ENCODE measurements at places on chromosomes 7 and 10. TPM values are rescaled to one million over a fixed set of nuclear protein-coding genes. Genes with fewer than 3 reads are reported as not detected.

GRCh38 chr7:73900286-73900685 lies 39.3 kb downstream of the TMEM270 start:
- no peak overlapping the region for H3K27ac ChIP-seq
- no peaks in the 10 kb centered on the region for H3K36me3 ChIP-seq
- DNase-seq = no peak
- H3K4me1 ChIP-seq = no peaks in the 10 kb centered on the region
- H3K4me3 ChIP-seq = no peak overlapping the region

DNA sequence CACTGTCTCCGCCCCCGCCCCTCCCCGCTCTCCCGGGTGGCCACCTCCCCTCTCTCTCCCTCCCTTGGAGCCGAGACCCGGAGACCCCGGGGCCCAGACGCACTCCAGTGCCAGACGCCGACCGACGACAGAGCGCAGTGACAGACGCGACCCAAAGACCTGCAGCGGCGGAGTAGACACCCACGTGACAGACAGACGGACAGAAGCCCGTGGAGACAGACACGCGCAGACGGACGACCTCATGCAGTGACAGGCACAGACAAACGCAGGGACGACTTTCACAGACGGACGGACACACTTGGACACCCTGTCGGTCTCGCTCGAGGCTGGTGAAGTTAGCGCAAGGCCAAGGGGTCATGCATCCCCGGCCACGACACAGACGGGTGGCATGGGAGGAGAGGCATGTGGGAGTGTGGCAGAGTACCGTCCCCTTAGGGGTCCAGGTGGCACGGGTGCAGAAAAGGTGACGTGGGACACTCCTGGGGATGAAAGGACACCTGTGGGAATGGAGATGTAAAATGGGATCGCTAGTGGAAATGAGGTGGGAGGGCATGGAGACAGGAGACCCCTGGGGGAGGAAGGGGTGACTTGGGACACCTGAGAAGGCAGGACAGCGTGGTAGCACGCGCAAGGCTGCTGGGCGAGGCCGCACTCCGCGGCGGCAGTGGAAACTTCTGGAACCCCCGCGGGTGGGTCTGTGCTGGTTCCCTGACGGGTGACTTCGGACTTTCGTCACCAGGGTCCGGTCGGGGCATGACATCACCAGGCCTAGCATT lies 456 bp upstream of the ACHE start:
- H3K27me3 ChIP-seq = peaks cover 32% of the 10 kb centered on the region
- DNase-seq = no peak
- peak overlapping the region; percentile 67 for H3K4me3 ChIP-seq
- peaks cover 31% of the 10 kb centered on the region for H3K4me1 ChIP-seq

GRCh38 chr10:14543046-14543903 lies 212.6 kb upstream of the FRMD4A start:
- no peak for DNase-seq
- peaks cover 10% of the 10 kb centered on the region for H3K4me1 ChIP-seq
- peaks cover 5% of the 10 kb centered on the region for H3K36me3 ChIP-seq

- H3K4me3 ChIP-seq = no peak overlapping the region
- peaks cover 32% of the 10 kb centered on the region for H3K4me1 ChIP-seq
- no peak for DNase-seq
- H3K27ac ChIP-seq = no peak overlapping the region
- no peaks in the 10 kb centered on the region for H3K36me3 ChIP-seq
These were observed 500.1 kb upstream of the ZMIZ1 start for GRCh38 chr10:78568620-78569019.

GRCh38 chr10:128854963-128855362 lies 612.1 kb upstream of the MGMT start:
- peak; percentile 70 for DNase-seq
- H3K27me3 ChIP-seq = peaks cover 27% of the 10 kb centered on the region
- no peaks in the 10 kb centered on the region for H3K36me3 ChIP-seq
- no peak overlapping the region for H3K27ac ChIP-seq
- H3K4me1 ChIP-seq = peaks cover 21% of the 10 kb centered on the region

- no peaks in the 10 kb centered on the region for H3K4me1 ChIP-seq
- H3K27me3 ChIP-seq = peaks cover 6% of the 10 kb centered on the region
- no peaks in the 10 kb centered on the region for H3K36me3 ChIP-seq
- H3K27ac ChIP-seq = no peak overlapping the region
- H3K4me3 ChIP-seq = no peak overlapping the region
These were observed 32.0 kb downstream of the SFMBT2 start for GRCh38 chr10:7378602-7379403.

CASP7 gene
- 39.3 TPM for total RNA-seq

DNA sequence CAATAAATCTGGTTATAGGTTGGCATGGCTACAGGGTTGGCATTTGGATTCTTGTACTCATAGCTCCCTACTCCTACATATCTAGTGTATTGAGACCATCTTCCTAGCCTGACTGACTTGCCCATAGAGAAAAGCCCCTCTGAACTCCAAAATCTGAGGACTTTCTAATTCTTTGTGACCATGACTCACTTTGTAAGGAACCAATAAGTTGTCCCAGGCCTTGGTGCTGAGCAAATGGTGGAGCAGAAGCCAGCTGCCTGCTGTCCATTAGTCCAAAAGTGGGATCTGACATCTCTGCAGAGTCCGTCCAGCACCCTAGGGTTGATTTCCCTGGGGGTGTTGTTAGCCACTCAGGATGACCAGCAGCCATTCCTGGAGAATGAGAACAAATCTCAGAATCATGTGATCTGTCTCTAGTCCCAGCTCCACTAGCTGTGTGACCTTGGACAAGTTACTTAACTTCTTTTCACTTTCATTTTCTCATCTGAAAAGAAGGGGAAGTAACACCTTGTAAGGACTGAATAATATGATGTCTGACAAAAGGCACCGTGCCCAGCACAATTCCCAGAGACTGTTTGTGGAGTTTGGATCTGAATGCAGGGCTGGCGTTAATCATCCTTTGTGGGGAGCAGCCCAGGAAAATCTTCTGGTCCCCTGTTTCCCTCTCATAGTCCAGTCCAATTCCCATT lies 44.1 kb downstream of the MTURN start:
- no peaks in the 10 kb centered on the region for H3K36me3 ChIP-seq
- H3K27me3 ChIP-seq = no peaks in the 10 kb centered on the region
- H3K4me1 ChIP-seq = peaks cover 14% of the 10 kb centered on the region
- no peak overlapping the region for H3K4me3 ChIP-seq
- no peak for DNase-seq

GRCh38 chr7:158313931-158314330 lies 273.7 kb downstream of the PTPRN2 start:
- no peaks in the 10 kb centered on the region for H3K4me1 ChIP-seq
- H3K36me3 ChIP-seq = peaks cover 1% of the 10 kb centered on the region
- H3K27me3 ChIP-seq = no peaks in the 10 kb centered on the region
- no peak for DNase-seq

ERVW-1 gene
- total RNA-seq = not detected

FKBP6 gene
- 0.13 TPM for total RNA-seq

PTF1A gene
- total RNA-seq = not detected

NET1 gene
- total RNA-seq = 65.8 TPM

- H3K4me3 ChIP-seq = no peak overlapping the region
- H3K27me3 ChIP-seq = no peaks in the 10 kb centered on the region
- H3K27ac ChIP-seq = no peak overlapping the region
- H3K36me3 ChIP-seq = no peaks in the 10 kb centered on the region
- no peak for DNase-seq
These were observed 37.3 kb downstream of the HDAC9 start for GRCh38 chr7:18532813-18533212.

PAX4 gene
- total RNA-seq = not detected

AGR2 gene
- total RNA-seq = 1.3 TPM

UCMA gene
- not detected for total RNA-seq
